ENCODE measurements at places on chromosomes 4 and X.

GRCh38 chr4:102299354-102300107, 45.8 kb downstream of the SLC39A8 start:
- DNase-seq: peak; percentile 20

GRCh38 chr4:26884486-26884988, 23.9 kb downstream of the STIM2 start:
- no peak for DNase-seq

GRCh38 chr4:162938738-162939485, 227.8 kb downstream of the NAF1 start:
- no peak for DNase-seq

GRCh38 chrX:101430457-101431078, 22.5 kb downstream of the HNRNPH2 start:
- DNase-seq: no peak

Data from Panc1 (cell line).